ENCODE measurements at places on chromosomes 1 and 21. TPM values are rescaled to one million over a fixed set of nuclear protein-coding genes. Genes with fewer than 3 reads are reported as not detected.

DNA sequence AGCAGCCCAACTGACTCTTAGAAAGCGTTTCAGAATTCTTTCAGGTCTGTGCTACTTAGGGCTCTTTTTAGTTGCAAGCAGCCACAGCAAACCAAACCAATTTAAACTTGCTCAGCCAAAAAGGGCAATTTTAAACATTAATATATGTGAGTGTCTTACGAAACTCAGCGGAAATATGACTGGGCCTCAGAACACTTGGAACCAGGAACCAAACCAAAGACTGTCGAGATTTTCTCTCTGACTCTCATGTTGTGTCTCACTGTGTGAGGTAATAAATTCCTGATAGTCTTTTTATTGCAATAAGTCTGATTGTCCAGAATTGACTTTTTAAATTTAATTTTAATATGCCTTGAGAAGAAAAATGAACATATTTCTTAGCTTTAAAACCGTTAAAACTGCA lies 122.3 kb downstream of the SYF2 start:
- no peak for DNase-seq

DAP3 gene
- 103 TPM for total RNA-seq

- no peak for DNase-seq
Observed at GRCh38 chr1:20087668-20088067, 17.7 kb downstream of the PLA2G5 start.

- DNase-seq: no peak
Observed at GRCh38 chr1:184593597-184593996, 161.1 kb downstream of the EDEM3 start.

DNA sequence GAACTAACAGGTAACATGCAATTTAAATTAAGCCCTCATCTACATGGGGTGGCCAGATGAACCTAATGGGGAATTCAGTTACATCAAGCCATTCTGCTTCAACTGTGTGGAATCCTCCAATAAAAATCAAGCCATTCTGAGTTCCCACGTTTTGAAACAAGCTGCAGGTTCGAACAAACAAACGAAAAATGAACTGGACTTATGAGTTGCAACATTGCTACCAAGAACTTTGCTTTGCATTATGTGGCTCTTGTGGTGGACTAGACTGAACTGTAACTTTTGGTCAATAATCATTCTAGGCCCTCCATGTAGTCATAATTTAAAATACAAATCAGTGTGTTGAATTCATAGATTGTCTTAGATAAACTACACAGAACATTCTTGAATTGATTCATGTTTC lies 517.2 kb downstream of the PTBP2 start:
- no peak for DNase-seq

DNA sequence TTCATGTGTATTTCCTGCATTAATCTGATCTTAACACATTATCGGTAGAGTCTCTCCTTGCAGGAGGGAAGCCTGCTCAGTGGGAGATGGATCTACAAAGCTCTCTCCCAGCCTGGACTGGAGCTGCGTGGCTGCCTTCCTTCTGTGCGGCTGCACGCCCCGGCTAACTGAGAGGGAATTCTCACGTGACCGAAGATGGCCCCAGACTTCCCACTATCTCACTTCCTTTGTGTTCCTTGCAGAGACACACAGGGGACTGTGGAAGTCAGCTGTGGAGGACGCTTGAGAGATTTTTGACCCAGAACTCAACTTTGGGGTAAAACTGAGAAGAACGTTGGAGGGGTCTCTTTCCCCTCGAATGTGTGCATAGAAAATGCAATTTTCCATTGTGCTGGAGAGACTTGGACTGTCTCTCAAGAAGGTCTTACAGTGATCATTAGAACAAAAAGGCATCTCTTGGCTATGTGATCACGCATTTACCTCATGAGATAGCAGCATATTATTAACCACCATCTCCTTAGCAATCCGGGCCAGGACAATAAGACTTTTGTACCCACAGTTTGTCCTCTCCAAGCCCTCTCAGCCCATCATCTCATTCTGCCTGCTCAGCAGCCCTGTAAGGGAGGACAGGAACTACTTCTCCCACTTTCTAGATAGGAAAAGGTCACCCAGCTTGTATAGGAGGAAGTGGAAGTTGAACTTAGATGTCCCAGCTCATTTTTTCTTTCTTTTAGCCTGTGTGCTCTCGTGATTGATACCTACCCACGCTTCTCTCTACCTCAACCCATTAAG lies 49.3 kb upstream of the TARBP1 start:
- no peak for DNase-seq

TMOD4 gene
- 0.75 TPM for total RNA-seq

DNA sequence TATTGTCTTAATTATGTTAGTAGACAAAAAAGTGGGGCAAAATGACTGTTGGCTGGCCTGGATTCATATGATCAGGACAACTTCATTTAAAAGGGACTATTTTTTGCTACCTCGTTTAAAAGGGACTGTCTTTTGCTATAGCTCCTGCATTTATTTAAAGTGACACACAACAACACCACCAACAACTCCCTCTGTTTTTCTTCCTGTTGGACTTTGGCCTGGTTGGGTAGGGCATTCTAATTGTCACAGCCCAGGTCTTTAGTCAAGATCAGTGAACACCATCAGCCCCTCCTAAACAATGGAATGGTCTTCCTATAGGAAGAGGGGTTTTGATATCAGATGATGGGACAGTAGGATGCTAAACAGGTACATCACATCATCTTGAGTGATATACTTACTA lies 241.8 kb downstream of the GPR52 start:
- DNase-seq: no peak

DNA sequence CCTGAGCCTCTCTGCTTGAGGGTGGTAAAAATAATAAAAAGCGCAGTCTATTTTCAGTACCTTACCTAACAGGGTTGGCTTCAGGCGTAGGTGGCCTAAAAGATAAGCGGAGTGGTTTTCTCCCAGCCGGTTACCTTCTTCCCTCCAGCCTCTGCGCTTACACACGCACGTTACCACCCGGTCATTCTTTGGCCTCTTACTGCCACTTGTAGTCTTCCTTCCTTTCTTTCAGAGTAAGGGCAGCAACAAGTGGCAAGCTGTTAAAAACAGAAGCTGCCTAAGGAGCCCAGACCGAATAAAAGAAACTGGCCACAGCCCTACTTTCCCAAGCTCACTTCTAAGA lies 35.4 kb downstream of the CLCA1 start:
- no peak for DNase-seq

DNA sequence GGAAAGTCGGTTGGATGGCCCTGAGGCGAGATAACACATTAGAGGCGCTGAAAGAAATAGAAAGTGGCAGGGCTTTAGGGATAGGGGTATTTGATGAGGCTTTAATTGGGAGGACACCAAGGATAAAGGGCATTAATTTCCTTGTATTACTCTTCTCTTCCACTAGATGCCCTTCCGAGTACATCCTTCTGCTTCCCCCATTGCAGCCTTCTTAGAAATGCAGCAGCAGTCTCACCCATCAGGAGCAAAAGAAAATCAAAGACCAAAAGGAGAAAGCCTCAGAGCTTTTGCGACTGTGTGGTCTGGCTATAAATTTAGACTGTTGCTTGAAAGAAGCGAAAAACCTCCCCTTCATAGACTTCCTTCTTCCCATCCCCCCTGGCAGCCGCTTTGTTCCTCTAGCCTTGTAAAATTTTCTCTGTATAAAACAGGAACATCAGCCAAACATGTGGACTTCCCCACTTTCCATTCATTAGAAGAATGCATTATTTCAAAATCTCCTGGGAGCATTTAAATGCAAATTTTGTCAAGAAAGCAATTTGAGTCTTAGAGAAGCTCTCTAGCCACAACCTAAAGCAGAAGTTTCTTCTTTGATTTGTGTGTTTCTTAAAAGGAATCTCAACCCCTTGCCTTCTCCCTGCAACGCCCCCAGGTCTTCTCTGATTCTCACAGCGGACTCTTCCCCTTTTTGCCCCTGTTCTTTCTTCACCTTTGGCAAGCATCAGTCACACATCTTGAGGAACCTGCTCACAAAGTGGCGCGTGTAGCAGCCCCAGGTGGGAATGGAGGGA lies 76.6 kb downstream of the NDUFS5 start:
- no peak for DNase-seq

AADACL4 gene
- 0.32 TPM for total RNA-seq

GRCh38 chr1:151618470-151618869 lies 6.6 kb downstream of the SNX27 start:
- no peak for DNase-seq

TAS1R1 gene
- total RNA-seq: 0.56 TPM

- DNase-seq: no peak
Observed at GRCh38 chr1:85224734-85225623, 24.2 kb upstream of the SYDE2 start.

GRCh38 chr1:241675983-241676382 lies 23.9 kb downstream of the WDR64 start:
- DNase-seq: no peak

INKA2 gene
- 6.4 TPM for total RNA-seq

GRCh38 chr1:33047839-33048305 lies 11.2 kb upstream of the AK2 start:
- DNase-seq: no peak

TTC22 gene
- total RNA-seq: 3.7 TPM

USP16 gene
- 40.9 TPM for total RNA-seq

BMP8A gene
- 2.4 TPM for total RNA-seq

GRCh38 chr1:36516372-36517010 lies 33.8 kb upstream of the CSF3R start:
- DNase-seq: peak; percentile 90

DNA sequence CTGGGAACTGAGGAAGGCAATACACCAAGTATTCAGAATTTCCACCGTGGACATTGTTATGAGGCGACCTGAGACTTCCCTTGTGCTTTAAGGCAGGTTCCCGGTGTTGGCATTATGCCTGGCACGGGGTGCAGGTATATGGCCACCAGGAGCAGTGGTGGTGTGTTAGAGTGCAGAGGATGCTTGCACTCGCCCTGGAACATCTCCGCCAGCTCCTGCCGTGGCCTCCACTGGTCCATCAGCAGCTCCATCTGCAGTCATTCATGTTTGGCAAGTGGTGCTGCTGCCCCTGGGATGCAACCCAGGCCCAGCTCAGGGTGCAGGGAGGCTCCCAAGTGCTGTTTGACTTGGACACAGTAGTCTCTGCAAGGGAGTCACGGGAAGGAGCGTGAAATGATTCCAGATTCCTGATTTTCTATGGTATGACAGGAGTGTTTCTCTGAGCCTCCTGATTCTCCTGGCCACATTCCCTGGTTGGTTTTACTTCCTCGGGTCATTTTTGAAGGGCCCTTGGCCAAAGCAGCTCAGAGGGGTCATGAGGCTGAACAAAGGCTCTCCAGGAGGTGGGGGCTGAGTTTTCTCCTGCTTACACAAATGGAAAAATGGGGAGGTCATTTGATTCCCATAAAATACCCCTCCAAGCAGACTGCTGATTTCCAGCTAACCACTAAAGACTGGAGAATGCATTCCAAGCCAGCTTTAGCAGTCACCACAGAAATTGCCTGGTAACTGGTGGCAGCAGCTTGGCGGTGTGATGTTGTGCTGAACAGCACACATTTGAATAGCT lies 60.4 kb upstream of the PSEN2 start:
- DNase-seq: peak; percentile 52

OR10J1 gene
- total RNA-seq: not detected

DNA sequence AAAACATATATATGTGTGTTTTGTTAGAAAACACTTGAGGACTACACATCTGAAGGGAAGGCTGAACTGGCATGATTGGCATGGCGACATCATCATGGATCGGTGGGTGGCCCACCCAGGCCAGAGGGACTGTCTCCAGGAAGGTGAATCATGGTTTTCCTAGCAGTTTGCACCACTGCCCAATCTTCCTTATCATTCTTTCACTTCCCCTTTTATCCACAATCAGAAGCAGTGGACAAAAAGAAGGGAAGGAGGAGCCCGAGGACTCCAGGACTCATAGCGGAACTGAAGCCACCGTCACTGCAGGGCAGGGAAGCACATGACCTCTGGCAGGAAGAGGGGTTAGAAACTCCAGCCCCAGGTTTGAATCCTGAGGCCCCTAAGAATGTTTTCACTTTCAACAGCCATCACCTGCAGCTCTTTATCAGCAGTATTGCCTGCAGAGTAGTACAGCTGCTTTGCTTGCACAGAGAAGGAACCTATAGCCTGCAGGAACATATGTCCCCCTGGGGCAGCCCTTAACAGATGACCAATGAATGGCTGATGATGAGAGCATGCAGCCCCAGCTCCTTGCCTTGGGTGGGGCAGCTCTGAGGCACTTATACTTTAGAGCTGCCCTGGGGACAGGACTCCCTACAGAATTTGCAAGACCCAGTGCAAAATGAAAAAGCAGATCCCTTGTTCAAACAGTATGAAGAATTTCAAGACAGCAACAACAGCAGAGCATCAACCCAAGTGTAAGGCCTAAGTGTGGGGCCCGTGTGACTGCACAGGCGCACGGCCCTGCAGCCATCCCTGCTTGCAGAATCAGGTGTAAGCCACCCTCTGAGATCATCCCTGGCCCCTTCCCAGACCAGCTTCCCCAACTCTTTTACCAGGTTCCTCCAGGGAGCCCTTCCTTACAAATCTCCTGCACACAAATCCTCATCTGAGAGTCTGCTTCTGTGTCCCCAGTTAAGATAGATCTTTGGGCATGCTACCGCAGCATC lies 241.8 kb upstream of the IRF2BP2 start:
- DNase-seq: no peak

DNA sequence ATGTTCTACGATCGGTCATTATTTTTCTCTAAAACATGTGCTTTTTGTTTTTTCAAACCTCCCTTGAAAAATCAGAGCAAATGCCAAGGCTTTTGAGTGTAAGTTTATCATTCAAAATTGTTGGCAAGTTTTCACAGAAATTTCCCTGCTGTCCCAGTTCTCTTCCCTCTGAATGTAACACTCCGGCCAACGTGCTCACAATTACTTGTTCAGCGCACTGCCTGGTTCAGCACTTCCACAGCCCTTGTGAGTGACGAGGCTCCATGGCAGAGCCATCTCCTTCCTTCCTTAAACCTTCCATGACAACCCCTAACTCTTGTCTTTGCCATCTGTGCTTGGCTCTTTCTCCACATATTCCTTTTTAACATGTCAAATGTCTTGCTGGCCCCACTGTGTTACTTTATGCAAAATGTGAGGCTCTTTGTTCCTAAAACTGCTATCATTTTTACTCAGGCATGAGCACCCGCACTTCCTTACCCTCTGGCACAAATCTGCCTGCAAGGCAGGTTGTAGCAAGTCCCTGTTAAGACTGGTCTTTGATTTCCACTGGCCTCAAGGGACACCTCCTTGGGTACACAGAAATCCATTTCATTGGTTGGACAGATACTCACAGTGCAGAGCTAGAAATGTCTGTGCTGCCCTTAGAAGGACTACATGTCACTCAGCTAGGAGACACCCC lies 142.8 kb downstream of the HUNK start:
- DNase-seq: no peak

DNA sequence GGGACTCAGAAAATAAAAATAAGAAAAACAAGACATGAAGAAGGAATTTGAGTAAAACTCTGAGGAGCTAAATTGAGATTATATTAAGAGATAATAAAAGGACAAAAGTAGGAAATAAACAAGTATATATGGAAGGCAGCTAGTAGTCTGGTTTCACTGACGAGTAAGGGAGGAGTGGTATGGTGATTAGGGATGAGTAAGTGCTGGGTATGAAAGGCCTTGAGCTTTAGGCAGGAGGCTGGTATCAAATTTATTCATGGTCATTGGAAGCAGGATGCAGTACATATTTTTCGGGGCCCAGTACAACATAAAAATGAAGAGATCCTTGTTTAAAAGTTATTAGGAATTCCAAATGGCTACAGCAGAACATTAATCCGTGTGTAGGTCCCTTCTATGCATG lies 789.7 kb upstream of the PRMT6 start:
- DNase-seq: no peak

Measured in spleen (tissue), 13 donors.